GM23338 (cell line): ENCODE measurements at places on chromosomes 2 and 18. TPM values are rescaled to one million over a fixed set of nuclear protein-coding genes. Genes with fewer than 3 reads are reported as not detected.

DNA sequence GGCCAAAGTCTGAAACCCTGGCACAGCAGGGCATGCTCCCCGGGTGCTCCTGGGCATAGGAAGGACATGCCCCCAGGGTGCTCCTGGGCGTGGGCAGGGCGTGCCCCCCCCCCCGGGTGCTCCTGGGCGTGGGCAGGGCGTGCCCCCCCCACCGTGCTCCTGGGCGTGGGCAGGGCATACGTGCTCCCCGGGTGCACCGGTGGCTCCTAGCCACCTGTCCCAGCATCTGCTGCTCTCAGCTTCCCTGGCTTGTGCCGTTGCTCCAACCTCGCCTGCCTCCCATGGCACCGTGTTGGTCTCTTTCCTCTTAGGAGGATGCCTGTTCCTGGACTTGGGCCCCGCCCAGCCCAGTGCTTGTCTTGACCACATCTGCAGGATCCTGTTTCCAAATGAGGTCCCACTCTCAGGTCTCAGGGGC is 95.6 kb upstream of the CTDP1 start:
- H3K4me3 ChIP-seq, result no peak overlapping the region
- H3K27me3 ChIP-seq, result no peaks in the 10 kb centered on the region
- H3K4me1 ChIP-seq, result peaks cover 3% of the 10 kb centered on the region; the same call in 1 of the 2 replicates
- no peak for DNase-seq
- H3K36me3 ChIP-seq, result no peaks in the 10 kb centered on the region
- H3K27ac ChIP-seq, result no peak overlapping the region

DNA sequence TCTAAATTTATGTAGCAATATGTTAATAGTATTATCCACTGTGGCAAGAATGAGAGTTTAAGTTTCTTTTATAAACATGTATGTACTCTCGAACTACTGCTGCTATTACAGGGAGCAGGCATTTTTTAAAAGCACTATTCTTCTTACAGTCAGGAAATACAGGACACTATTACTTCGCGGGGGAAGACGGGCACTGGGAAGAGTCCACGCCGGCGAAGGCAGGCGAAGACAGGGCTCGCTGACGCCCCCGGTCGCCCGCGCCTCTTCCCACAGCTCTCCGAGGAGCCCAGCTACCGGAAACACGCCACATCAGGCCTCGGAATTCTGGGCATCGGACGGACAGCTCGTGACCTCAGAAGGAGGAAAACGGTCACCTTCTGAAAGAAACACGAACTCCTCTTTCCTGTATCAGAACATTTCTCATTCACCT is 90.2 kb downstream of the FAM161A start:
- H3K27me3 ChIP-seq, result no peaks in the 10 kb centered on the region
- H3K4me3 ChIP-seq, result peak overlapping the region; percentile 68
- DNase-seq, result no peak
- no peaks in the 10 kb centered on the region for H3K36me3 ChIP-seq
- no peaks in the 10 kb centered on the region for H3K4me1 ChIP-seq

DNA sequence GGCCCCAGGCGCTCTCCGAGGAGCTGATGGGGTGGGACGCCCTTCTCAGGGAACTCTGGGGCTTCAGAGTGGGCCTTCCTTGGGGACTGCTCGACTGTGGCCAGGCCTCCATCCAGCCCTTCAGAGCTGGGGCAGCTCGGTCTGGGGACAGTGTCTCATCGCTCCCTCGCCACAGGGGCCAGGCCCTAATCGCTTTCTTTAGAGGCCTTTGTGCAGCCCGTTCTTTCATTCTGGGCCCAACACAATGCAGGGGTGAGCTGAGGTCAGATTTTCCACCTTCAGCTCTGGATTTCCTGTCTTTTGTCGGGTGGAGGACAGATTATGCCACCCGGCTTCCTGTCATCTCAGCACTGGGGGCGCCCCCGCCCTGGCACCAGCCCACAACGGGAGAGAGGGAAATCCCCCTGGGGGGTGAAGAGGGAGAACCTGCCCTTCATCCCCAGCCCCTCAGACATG is 25.2 kb downstream of the MYCN start:
- no peak overlapping the region for H3K4me3 ChIP-seq
- no peak for DNase-seq
- no peak overlapping the region for H3K27ac ChIP-seq
- peaks cover 7% of the 10 kb centered on the region; the same call in 1 of the 2 replicates for H3K36me3 ChIP-seq

DNA sequence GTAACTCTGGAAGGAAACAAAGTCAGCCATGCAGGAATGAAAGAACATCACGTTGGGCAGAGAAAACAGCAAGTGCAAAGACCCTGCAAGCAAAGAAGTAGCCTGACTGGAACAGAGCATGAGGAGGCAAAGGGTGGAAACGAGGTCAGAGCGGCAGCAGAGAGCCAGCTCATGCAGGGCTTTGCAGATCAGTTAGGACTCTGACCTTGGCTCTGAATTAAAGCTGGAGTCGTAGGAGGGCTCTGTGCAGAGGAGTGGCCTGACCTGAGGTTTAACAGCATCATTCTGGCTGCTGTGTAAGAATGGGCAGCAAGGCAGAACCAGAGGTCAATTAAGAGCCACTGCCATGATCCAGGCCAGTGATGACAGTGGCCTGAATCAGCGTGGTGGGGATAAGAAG is 220.7 kb downstream of the PRKCE start:
- H3K27ac ChIP-seq, result no peak overlapping the region
- no peak overlapping the region for H3K4me3 ChIP-seq
- H3K27me3 ChIP-seq, result no peaks in the 10 kb centered on the region
- 0 out of 2 replicates have a peak, but pooled peaks cover 6% of the 10 kb centered on the region for H3K36me3 ChIP-seq

Gene C2orf80
- 3.1 TPM in 1 of 2 replicates, not detected in the other for total RNA-seq

DNA sequence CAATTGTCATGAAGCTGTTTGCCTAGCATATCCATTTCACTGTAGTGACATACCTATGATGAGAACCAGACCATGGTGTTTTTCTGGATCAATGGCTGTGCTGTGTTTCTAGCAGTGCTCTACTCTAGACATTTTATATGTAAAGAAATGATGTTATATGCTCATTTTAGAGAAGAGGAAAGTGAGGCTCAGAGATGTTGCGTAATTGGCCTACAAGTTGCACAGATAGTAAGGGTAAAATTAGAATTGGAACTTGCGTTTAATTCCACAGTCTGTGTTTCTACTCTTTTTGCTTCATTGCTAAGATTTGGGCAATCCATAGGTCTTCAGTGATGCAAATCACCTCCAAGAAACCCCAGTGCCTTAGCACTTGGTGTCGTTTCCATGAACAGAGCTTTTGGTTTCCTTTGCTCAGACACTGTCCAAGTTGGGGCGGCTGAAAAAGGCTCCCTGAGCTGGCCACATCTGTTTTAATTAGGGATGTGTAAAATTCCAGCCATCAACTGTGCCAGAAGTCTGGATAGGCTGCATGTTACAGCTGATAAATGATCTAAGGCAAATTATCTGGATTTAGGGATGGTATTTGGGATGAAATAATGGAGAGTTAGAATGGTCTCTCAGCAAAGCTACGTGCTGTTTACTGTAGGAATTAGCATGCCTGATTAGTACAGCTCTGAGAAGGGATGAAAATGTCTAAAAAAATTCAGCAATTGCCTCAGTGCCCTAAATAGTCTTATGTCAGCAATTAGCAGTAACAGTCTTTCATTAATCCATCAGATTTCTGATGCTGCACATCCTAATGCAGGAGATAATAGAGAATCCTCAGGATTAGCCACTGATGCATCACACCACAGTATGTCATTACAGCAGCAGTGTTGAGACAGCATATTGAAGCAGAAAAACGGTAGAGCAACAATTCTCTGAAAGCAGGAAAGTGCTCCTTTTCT is 65.3 kb downstream of the PTPRM start:
- DNase-seq, result no peak
- no peak overlapping the region for H3K4me3 ChIP-seq
- H3K36me3 ChIP-seq, result no peaks in the 10 kb centered on the region
- H3K27me3 ChIP-seq, result no peaks in the 10 kb centered on the region
- H3K27ac ChIP-seq, result no peak overlapping the region

DNA sequence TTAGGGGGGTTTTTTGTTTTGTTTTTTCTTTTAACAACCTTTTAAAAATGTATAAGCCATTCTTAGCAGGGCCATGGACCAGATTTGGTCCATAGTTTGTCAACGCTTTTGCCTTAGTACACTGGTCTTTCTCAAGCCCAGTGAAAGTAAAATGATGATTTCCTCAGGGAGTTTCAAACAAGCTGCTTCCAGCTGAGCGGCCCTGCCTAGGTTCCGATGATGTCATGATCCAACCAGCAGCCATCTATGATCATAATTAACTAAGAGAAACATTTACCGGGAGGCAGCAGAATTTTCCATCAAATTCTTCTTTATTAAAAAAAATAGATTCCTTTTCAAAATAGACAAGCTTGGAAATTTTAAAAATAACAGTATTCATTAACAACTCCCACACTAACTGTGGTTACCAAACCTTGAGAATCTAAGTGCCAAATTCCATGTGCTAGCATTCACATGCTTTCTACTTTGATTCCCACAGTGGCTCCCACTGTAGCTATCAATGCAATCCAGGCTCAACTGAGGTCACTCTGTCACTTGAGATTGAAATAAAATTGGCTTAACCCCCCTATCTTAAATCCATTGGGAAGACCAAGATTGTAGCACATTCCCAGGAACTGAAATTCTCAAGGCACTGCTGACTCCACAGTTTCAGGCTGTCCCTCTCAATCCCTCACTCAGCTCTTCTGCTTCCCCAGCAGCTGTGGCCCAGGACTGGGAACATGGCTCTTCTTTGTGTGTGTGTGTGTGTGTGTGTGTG is 148.9 kb downstream of the RNF152 start:
- H3K4me3 ChIP-seq, result no peak overlapping the region
- H3K4me1 ChIP-seq, result no peaks in the 10 kb centered on the region
- no peaks in the 10 kb centered on the region for H3K27me3 ChIP-seq
- H3K27ac ChIP-seq, result no peak overlapping the region

- H3K27ac ChIP-seq, result no peak overlapping the region
- no peaks in the 10 kb centered on the region for H3K27me3 ChIP-seq
- no peak for DNase-seq
- H3K36me3 ChIP-seq, result no peaks in the 10 kb centered on the region
- H3K4me3 ChIP-seq, result no peak overlapping the region
- no peaks in the 10 kb centered on the region for H3K4me1 ChIP-seq
These were observed 54.1 kb downstream of the CPO start for GRCh38 chr2:206993396-206993911.

- H3K36me3 ChIP-seq, result no peaks in the 10 kb centered on the region
- H3K4me3 ChIP-seq, result peak overlapping the region; percentile 84
- DNase-seq, result peak; percentile 46
- peaks cover 72% of the 10 kb centered on the region for H3K27me3 ChIP-seq
These were observed 886 bp downstream of the PRKCE start for GRCh38 chr2:45652090-45653031.

DNA sequence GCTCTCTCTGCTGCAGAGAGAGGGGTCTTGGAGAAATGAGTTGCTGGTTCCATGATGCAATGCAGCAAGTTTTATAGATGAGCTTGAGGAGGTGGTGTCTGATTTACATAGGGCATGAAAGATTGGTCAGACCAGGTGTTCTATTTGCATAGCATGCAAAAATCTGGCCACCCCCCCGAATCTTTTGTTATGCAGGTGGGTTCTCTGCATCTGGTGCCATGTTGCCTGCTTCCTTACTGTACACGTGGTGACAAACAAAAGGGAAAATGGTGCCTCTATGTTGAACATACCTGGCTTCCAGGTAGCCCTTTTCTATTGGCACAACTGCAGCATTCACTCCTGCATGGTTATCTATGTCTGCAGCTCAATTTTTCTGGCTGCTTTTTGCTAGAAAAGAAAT is 169.4 kb downstream of the GALNT1 start:
- DNase-seq, result peak; percentile 7
- H3K36me3 ChIP-seq, result no peaks in the 10 kb centered on the region
- H3K4me3 ChIP-seq, result no peak overlapping the region

Gene CYBRD1
- 5.3 and 8.2 TPM in 2 replicates for total RNA-seq

Gene CYRIA
- 3.9 and 5.3 TPM in 2 replicates for total RNA-seq

GRCh38 chr2:32357318-32358110 is 691 bp downstream of the BIRC6 start:
- H3K4me1 ChIP-seq, result peaks cover 19% of the 10 kb centered on the region
- no peaks in the 10 kb centered on the region for H3K27me3 ChIP-seq
- H3K27ac ChIP-seq, result peak overlapping the region; percentile 97
- peak overlapping the region; percentile 96 for H3K4me3 ChIP-seq
- DNase-seq, result peak; percentile 64
- 0 out of 2 replicates have a peak, but pooled peaks cover 4% of the 10 kb centered on the region for H3K36me3 ChIP-seq

DNA sequence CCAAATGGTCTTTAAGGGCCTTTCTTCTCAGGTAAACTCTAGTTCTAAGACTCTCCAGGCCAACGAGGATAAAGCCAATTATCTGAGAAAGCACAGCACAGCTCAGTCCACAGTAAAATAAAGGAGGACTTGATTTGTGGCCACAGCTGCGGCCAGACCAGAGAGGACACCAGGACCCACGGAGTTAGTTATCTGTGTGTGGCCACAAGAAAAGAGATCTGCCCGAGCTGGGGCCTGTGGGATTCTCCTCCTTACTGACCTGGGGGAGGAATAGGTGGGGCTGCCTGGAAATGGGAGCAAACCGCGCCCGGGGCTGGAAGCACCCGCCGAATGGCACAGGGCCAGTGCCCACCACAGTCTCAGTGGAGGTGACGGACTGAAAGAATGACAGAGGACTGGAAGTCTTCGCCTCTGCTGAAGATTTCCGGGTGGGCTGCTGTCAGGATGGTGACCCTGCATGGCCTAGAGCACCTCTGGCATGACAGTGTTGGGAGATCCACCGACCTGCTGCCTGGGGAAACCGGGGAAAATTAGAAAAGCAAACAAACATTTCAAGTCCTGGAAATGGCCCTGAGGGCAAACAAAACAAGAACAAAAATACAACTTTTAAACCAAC is 13.3 kb downstream of the PROC start:
- H3K4me3 ChIP-seq, result no peak overlapping the region
- H3K36me3 ChIP-seq, result no peaks in the 10 kb centered on the region
- no peaks in the 10 kb centered on the region for H3K4me1 ChIP-seq
- no peaks in the 10 kb centered on the region for H3K27me3 ChIP-seq

- no peaks in the 10 kb centered on the region for H3K27me3 ChIP-seq
- H3K4me1 ChIP-seq, result peaks cover 19% of the 10 kb centered on the region
- no peak overlapping the region for H3K27ac ChIP-seq
- DNase-seq, result no peak
These were observed 60.6 kb downstream of the SCG2 start for GRCh38 chr2:223541546-223541945.

GRCh38 chr18:44900627-44901026 is 219.9 kb downstream of the SETBP1 start:
- H3K4me3 ChIP-seq, result no peak overlapping the region
- no peaks in the 10 kb centered on the region for H3K4me1 ChIP-seq
- H3K36me3 ChIP-seq, result no peaks in the 10 kb centered on the region
- no peaks in the 10 kb centered on the region for H3K27me3 ChIP-seq
- H3K27ac ChIP-seq, result no peak overlapping the region

Gene RPL31
- total RNA-seq, result 819 and 926 TPM in 2 replicates

Gene DYNAP
- 0.28 and 1.0 TPM in 2 replicates for total RNA-seq

- peaks cover 18% of the 10 kb centered on the region for H3K27me3 ChIP-seq
- no peak overlapping the region for H3K27ac ChIP-seq
These were observed 2.0 kb downstream of the STAT4 start for GRCh38 chr2:191148791-191149190.

DNA sequence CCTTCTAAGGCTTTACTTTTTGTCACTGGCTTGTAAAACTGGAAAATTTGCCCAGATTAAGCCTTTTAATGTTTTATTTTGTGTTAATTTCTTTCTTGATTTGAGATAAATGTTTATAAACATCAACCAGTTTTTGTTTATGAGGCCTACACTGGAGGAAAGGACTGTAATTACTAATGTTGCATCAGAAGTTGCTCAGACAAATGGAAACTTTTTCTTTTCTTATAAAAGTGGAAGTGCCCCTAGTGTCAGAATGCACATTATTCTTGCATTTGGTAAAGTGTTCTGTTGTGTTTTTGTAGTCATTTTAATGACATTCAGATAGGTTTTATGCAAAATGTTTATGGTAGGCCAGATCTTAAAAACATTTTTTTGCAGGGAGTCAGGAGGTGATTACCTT is 25.3 kb downstream of the LCLAT1 start:
- no peak for DNase-seq
- H3K4me3 ChIP-seq, result no peak overlapping the region
- no peaks in the 10 kb centered on the region for H3K36me3 ChIP-seq
- no peaks in the 10 kb centered on the region for H3K27me3 ChIP-seq
